ENCODE measurements at places on chromosomes 7 and 10. TPM values are rescaled to one million over a fixed set of nuclear protein-coding genes. Genes with fewer than 3 reads are reported as not detected.

The CCDC146 gene
- 0.72 TPM for total RNA-seq

The LYZL2 gene
- not detected for total RNA-seq

The LDB1 gene
- total RNA-seq = 19.6 TPM

The EBF3 gene
- total RNA-seq = 2.5 TPM

The PAPOLB gene
- not detected for total RNA-seq

The MRLN gene
- total RNA-seq = not detected

The GOLGA7B gene
- total RNA-seq = 3.1 TPM

The HIF1AN gene
- 5.0 TPM for total RNA-seq

The KCND2 gene
- total RNA-seq = not detected

The MSMB gene
- not detected for total RNA-seq

The MRM2 gene
- 36.4 TPM for total RNA-seq

The ZNF33A gene
- 7.3 TPM for total RNA-seq

The NKX1-2 gene
- total RNA-seq = not detected
